ENCODE measurements at places on chromosomes 3 and 15. TPM values are rescaled to one million over a fixed set of nuclear protein-coding genes. Genes with fewer than 3 reads are reported as not detected.

DNA sequence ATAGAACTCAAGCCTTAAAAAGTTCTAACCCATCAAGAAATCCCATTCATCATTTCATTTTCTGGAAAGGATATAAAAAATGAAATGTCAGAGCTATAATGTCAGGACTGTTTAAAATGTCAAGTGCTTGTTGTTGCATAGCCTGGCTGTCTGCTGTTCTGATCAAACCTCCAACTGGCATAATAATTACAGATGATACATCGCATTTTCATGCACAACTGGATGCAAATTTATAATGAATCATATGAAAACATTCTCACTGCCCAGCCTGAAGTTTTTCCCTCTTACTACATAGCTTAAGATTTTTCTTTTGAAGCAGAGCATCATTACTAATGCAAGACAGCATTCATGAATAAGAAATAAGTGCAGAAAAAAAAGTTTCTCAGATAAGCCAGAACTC is 46.5 kb downstream of the GUCA1C start:
- no peak overlapping the region for H3K4me3 ChIP-seq
- no peak overlapping the region for H3K27ac ChIP-seq
- no peak for DNase-seq
- no peaks in the 10 kb centered on the region for H3K36me3 ChIP-seq
- H3K4me1 ChIP-seq = no peaks in the 10 kb centered on the region

- H3K27ac ChIP-seq = no peak overlapping the region
- no peak for DNase-seq
- no peaks in the 10 kb centered on the region for H3K27me3 ChIP-seq
- H3K4me3 ChIP-seq = no peak overlapping the region
These were observed 88.9 kb downstream of the TNIK start for GRCh38 chr3:171371354-171371753.

WNT5A gene
- total RNA-seq = 27.2 TPM

DNA sequence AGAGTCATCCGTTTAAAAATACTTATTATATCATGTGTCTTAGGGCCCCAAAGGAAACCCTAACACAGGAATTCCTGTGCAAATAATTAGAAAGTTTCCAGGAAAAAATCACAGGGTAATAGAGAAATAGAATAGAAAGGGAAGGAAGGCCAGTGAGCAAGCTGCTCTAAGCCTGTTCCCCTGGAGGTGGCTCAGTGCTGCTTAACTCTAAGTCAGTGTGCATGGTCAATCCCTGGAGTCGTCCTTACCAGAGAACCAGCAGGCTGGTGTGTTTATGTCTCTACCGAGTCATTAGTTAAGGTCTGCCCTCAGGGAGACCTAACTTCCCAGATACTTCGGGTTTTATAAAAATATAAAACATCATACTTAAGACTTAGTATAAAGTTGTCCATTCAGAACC is 21.0 kb upstream of the MCF2L2 start:
- no peak overlapping the region for H3K4me3 ChIP-seq
- no peak overlapping the region for H3K27ac ChIP-seq
- no peaks in the 10 kb centered on the region for H3K27me3 ChIP-seq
- peaks cover 17% of the 10 kb centered on the region for H3K4me1 ChIP-seq

DNA sequence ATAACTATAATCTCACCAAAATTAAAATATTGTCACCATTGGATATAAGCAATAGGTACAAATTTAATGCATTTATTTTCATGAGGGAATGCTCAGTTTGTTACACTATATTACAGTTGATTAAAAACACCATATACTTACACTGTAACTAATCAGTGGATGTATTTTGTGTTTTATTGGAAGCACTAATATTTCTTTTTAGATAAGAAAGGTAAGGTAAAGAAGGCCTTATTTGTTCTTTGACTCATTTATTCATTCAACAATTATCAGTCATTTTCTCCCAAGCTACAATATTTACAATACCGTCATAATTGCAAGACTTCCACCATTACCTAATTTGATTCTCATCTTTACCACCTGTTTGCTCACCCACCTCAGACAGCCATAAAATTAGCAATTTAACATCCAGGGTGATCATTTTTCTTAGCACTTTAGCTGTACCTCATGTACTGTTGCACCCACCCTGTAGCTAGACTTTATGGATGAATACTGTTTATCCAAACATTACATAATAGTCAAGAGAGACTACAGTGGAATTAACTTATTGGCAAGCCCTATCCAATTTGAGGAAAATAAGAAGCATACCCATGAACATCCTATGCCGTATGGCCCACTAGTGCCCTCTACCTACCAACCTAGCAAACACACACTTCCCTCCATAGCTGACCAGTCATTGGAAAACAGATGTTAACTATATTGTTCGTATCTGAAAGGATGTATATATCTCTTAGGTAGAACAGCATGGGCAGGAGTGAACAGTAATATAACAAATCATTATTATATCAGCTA is 229.6 kb downstream of the BBX start:
- H3K36me3 ChIP-seq = peaks cover 26% of the 10 kb centered on the region
- DNase-seq = no peak
- no peak overlapping the region for H3K4me3 ChIP-seq
- H3K27me3 ChIP-seq = no peaks in the 10 kb centered on the region
- H3K27ac ChIP-seq = no peak overlapping the region
- no peaks in the 10 kb centered on the region for H3K4me1 ChIP-seq

GRCh38 chr3:115648559-115648958 is 25.2 kb downstream of the GAP43 start:
- H3K27ac ChIP-seq = no peak overlapping the region
- H3K36me3 ChIP-seq = no peaks in the 10 kb centered on the region
- no peaks in the 10 kb centered on the region for H3K4me1 ChIP-seq
- H3K27me3 ChIP-seq = no peaks in the 10 kb centered on the region
- DNase-seq = no peak

IGDCC3 gene
- not detected for total RNA-seq

- no peak for DNase-seq
- no peaks in the 10 kb centered on the region for H3K4me1 ChIP-seq
- no peak overlapping the region for H3K4me3 ChIP-seq
- H3K27ac ChIP-seq = no peak overlapping the region
- H3K27me3 ChIP-seq = no peaks in the 10 kb centered on the region
These were observed 86.1 kb downstream of the SAMMSON start for GRCh38 chr3:70085613-70086012.

- H3K36me3 ChIP-seq = no peaks in the 10 kb centered on the region
- no peaks in the 10 kb centered on the region for H3K4me1 ChIP-seq
- H3K27ac ChIP-seq = no peak overlapping the region
- peak; percentile 88 for DNase-seq
- H3K27me3 ChIP-seq = no peaks in the 10 kb centered on the region
- no peak overlapping the region for H3K4me3 ChIP-seq
These were observed 3.6 kb upstream of the CCR4 start for GRCh38 chr3:32947789-32948238.

CLDN11 gene
- 22.4 TPM for total RNA-seq

Data from lower lobe of right lung (tissue), 2 donors.